ENCODE measurements at places on chromosomes 2 and 18.

DNA sequence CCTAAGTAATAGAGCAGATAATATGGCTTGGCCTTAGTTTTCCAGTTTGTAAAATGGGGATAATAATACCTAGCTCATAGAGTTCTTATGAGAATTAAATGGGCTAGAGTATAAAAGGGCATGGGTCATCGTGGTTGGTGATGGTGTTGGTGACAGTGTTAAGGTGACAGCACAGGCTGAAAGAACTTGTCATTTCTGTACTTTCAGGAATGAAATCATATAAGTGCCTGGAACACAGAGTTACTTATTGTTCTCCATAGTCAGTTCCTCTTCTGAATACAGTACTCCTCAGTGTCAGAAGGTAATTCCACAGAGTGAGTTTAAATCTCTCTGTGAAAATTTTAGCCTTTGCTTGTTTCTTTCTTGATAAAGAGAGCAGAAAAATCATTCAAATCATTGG, 42.4 kb downstream of the KIF5C start:
- DNase-seq: no peak

GRCh38 chr18:10893196-10893595, 256.2 kb downstream of the PIEZO2 start:
- DNase-seq: no peak

GRCh38 chr2:138335036-138335435, 166.5 kb upstream of the SPOPL start:
- no peak for DNase-seq

- no peak for DNase-seq
Observed at GRCh38 chr2:183037074-183037552, 1.1 kb downstream of the NCKAP1 start.

DNA sequence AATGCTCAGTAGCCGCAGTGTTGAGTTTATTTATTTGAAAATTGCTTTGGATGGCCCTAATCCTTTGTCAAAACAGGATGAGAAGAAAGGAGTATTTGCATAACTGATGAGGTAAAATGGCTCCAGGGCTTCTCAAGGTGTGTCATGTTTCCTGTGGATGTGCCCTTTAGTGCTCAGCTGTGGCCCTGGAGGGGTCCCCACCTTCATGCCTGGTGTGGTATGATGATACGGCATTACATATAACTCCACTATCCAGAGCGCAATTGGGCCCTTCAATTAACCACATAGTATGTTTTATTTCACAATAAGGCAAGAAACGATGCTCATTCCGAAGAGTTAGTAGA, 39.8 kb upstream of the TMEM178A start:
- DNase-seq: no peak

DNA sequence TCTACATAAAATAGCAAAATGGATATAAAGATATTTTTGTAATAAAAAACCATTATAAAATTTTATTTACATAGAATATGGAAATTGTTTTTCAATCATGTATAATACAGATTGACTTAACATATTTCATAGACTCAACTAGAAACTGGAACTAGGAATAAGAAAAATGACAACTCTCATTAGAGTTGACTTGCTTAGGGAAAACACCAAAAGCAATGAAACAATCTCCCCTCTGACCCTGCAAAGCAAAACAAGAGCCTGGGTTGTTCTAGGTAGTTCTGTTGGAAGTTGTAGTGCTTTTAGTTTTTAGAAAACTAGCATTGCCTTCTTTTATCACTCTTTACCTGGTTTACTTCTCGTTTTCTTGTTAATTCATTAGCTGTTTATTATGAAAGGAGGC, 32.2 kb upstream of the MTIF2 start:
- DNase-seq: no peak

- no peak for DNase-seq
Observed at GRCh38 chr18:12703096-12703567, 290 bp downstream of the PSMG2 start.

DNA sequence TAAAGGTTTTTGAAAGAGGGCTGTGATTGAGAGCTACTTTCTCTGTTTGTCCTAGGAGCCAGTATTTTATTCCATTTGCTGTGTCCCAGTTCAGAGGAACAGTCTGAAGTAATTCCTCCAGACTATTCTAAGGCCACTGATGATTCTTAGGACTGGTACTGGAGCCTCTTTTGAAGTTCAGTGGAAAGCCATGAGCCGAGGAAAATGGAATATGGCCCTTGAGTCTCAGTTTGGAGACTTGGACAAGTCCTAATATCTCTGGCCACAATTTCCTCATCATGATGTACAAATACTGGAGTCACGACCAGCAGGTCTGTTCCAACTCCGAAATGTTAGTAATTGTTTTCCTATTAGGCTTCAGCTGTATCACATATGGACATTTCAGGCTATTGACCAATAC, 7.1 kb upstream of the COLEC12 start:
- no peak for DNase-seq

GRCh38 chr2:120775194-120775593, 39.5 kb downstream of the GLI2 start:
- DNase-seq: no peak

- DNase-seq: no peak
Observed at GRCh38 chr18:32618546-32618945, 147.9 kb upstream of the GAREM1 start.

DNA sequence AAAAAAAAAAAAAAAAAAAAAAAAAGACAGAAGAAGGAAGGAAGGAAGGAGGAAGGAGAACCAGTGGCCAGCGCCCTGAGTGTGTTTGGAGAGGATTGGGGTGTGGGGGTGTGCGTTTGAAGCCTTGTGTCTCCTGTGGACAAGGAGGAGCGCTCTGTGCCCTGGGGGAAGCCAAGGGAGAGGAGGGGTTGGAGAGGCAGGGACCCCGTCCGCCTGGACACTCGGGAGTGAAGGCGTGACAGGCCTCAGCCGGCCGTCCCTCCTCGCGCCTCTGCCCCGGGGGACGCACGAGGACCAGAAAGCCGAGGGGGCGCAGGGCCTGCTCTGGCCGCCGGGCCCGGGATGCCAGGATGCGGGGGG, 44.9 kb downstream of the SERTAD2 start:
- DNase-seq: no peak

GRCh38 chr18:70295192-70296188, 6.6 kb downstream of the SOCS6 start:
- no peak for DNase-seq

- no peak for DNase-seq
Observed at GRCh38 chr2:180474716-180475115, 467.6 kb upstream of the CWC22 start.

DNA sequence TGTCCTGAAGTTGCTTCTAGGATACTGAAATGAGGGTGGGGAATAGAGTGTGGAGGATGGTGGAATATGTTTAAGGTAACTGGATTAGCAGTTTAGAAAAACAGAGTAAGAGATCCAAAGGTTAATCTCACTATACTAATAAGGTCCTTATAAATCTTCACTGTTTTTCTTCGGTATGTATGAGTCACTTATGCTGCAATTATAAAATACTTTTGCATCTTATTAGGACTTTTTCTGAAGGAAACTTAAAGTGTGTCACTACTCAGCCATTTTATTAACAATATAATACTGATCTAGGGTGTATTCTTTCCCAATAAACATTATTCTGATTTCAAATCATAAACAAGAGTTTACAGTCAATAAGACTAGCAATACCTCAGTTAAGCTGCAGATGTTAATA, 182.3 kb downstream of the ZNF521 start:
- DNase-seq: no peak

DNA sequence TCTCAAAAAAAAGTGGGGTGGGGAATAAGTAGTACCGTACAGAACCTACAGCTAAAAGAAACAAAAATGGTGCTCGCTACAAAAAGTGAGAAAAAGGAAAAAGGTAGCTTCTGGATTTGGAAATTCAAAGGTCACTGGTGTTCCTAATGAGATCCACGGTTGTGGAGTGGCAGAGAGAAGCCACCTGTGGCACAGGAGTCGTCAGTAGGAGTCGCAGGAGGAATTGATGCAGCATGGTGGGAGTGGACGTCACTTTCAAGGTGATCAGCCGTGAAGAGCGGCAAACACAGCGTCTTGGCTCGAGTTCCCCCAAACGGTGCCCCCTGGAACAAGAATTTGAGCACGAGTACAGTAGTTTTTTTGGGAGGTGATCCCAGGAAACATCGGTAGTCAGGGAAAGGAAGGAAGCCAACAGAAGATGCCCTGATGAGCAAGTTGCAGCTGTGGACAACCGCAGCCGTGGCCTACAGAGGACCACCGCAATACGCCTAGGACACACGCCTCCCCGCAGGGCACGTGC, 1.4 kb upstream of the TTL start:
- peak; percentile 29 for DNase-seq

DNA sequence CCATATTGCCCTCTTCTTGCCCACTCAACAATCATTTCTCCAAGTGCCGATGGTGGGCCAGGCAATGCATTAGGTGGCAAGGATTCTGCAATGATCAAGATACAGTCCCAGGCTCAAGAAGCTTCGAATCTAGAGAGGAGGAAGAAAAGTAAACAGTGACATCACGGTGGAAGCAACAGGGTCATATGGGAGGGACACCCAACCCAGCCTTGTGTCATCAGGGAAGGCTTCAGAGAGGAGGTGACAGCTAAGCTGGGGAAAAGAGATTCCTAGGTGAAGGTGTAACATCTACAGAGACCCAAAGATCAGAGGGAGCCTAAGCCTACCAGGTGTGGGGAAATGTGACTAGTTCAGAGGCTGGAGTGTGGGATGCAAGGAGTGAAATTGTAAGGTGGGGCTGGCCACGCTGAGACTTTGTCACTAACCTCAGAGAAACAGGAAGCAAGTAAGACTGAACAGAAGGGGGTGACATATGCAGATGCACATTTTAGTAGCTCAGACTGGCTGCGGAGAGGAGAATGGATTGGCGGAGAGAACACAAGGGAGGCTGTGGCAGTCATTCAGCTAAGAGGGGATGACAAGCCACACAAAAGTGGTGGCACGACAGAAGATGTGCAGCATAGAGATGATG, 104.9 kb downstream of the ANKRD44 start:
- no peak for DNase-seq
